ENCODE measurements at places on chromosomes 2 and 18. TPM values are rescaled to one million over a fixed set of nuclear protein-coding genes. Genes with fewer than 3 reads are reported as not detected.
A peak's percentile ranks its signal among the peaks of the same experiment; 100 is the strongest.

- no peak for DNase-seq
These were observed 43.5 kb downstream of the CENPO start for GRCh38 chr2:24836706-24837105.

RUFY4 gene
- total RNA-seq: not detected

DNA sequence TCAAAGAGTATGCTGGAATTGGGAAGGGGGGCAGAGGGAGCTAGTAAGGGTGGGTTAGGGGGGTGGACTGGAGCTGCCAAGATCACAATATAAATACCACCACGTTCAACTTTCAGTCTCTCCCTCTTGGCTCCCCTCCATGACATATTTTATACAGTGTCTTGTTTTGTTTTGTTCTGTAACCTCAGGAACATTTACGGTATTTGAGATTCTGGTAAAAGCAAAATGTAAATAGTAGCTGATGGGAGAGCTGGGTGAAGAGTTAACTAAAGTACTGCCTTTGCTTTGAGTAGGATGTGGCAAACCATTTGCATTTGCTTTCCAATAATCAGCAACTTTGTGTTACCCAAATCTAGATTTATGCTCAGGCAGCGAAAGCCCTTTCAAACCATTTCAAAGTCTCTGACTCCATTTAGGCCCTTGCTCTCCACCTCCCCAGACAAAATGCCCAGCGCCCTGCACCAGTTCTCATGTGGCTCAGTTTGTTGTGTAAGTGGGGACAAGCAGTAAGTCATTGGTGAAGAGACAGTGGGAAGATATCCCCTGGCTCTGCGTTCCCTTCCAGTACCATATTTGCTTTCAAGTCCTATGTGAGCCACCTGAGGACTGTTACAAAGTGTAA lies 17.4 kb downstream of the IRS1 start:
- DNase-seq: peak; percentile 87

TWIST2 gene
- 14.7 TPM for total RNA-seq

- DNase-seq: no peak
These were observed 150.6 kb upstream of the EPC2 start for GRCh38 chr2:148493822-148494563.

ITGB6 gene
- total RNA-seq: under 0.01 TPM

TMEM169 gene
- total RNA-seq: 0.83 TPM

GRCh38 chr2:17607379-17607778 lies 66.9 kb downstream of the VSNL1 start:
- no peak for DNase-seq

RBFA gene
- total RNA-seq: 25.0 TPM

RAB17 gene
- total RNA-seq: not detected

- no peak for DNase-seq
These were observed 122.0 kb downstream of the ZNF521 start for GRCh38 chr18:25229920-25230319.

ARHGEF33 gene
- 0.18 TPM for total RNA-seq

DNA sequence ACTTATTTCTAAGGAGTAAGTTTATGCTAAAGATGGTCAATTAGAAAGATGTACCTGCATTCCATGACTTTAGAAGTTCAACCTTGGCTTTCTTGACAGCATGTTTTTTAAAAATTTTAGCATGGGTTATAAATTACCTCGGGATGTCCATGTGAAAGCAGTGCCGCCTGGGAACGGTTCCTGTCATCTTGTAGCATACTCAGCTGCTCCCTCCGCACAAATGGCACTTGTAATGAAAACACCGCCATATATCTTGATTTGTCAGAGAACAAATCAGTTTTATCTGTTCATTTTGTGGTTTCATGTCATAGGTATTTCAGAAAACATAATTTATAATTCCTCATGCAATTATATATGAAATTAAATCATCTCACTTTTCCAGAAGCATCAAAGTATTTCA lies 38.3 kb downstream of the SATB2 start:
- DNase-seq: no peak

- no peak for DNase-seq
These were observed at the start of gene KRTCAP3 for GRCh38 chr2:27441958-27442919. Gene KRTCAP3 (plus strand): TSS chr2:27442381. CDS start chr2:27442413, 32 bp downstream.

PDE11A gene
- total RNA-seq: 0.56 TPM

DNA sequence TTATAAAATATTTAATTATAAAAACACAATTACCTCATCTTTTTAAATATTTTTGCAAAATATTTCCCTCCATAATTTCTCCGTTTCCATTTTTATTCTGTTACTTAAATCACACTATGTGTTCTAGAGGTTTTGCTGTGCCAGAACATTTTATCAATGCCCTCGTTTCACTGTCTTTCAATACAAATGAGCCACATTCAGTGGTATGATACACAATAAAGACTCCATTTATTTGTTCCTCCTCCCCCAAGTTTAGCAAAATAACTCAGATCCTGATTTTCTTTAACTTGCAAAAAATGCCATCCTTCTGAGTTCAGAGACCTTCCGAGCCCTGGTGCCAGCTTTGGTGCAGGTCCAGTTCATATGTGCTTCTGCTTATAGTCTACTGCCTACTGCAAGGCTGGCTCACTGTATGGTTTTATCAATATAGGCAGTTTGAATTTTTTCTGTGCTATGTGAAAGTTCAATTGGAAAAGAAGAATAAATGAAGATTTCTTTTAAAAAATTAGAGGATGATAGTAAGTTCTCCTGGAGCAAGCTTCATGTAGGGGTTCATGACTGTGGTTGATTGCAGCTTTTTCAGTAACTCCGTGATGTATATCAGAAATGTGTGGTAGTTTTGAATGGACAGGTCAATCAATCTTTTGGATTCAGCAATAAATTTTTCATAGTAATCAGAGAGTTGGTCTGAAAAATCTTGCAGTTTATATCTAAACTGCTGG lies 42.5 kb downstream of the APOB start:
- no peak for DNase-seq

GRCh38 chr2:84496386-84496785 lies 19.9 kb upstream of the DNAH6 start:
- no peak for DNase-seq

CPSF3 gene
- 72.8 TPM for total RNA-seq

GRCh38 chr2:30475542-30475941 lies 28.5 kb downstream of the LCLAT1 start:
- DNase-seq: no peak

DNA sequence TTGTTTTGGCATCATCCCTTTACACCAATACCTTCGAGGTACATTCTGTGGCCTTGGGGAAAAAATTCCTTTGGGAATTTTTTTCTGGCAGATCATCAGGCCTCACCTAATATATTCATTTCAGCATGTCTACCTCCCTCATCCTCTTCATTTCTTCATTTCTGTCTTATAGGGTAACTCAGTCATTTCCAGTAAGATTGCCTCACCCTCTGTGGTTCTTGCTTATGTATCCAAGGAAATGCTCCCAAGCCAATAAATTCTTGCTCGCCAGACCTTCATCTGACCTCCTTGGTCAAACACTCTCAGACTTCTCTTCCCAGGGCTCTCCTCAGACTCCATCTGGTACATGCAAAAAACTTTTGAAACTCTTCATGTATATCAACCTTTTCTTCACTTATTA lies 265.6 kb downstream of the TMX3 start:
- DNase-seq: peak; percentile 86

MEIS1 gene
- total RNA-seq: 209 TPM

DNA sequence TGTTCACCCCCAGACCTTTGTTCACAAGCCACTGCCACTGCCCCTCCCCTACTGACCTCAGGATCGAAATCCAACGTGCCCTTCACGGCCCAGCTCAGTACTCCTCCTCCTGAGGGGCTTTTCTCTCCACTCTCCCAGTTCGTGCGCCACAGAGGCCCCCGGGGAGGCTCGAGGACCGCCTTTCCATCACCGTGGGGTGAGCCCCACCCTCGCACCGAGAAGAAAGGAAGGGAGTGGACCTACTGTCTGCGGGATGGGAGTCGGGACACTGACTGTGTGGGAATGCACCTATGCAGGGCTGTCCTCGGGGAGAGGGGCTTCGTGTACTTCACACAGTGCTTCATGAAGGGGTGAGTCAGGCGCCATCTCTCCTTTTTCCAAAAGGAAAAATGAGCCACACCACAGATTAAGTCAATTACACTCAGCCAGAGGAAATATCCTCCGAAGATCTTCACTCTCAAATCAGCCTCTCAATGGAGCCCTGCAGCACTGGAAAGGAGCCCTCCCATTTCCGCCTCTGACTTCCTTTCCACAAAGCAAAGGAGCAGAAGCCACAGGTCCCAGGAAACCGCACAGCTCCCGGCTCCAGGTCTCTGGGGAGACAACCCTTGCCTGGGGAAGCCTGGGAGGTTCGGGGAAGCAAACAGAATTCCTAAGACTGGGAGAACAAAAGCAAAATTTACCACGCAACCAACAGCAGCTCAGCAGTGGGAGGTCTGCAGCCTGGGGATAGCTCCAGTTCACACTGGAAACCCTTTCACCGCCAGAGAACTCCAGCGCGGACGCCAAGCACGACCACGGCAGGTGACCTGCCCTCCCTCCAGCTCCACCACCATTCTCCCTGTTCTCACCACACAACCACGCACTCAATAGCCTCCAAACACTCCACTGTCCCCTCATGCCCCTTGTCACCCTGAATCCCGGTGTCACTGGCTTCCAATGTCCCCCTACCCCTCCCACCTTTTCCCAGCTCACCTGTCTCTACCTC lies 21.6 kb downstream of the ADCY3 start:
- DNase-seq: no peak

FAM110C gene
- not detected for total RNA-seq

- no peak for DNase-seq
These were observed 197.3 kb upstream of the STK17B start for GRCh38 chr2:196368546-196369225.
